ENCODE measurements at places on chromosomes 4 and X.

DNA sequence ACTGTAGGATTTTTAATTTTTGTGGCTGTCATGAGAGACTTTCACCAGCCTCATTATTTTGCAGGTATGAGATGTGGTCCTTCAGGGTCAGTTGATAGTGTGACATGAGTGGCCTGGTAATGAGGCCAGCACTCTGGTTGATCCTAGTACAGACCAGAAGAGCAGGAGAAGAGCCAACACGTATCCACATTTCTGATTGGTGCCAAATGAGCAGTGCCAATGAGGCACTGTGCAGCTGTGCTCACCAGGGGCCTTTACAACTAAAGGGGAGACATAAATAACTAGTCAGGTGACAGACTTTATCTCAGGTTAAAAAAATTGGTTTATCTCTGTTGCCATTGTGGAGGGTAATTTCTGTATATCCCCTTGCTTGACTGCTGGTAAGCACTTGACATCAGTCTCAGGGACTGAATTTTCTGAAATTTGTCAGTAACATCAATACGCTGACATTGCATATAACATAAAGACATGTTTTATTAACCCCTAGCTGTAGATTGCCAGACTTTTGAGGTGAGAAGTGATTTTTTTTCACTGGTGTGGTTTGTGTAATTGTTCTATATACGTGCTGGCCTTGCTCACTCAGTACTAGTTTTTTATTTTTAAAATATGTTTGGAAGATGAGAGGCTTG is 101.2 kb downstream of the AFF1 start:
- no peak for DNase-seq

DNA sequence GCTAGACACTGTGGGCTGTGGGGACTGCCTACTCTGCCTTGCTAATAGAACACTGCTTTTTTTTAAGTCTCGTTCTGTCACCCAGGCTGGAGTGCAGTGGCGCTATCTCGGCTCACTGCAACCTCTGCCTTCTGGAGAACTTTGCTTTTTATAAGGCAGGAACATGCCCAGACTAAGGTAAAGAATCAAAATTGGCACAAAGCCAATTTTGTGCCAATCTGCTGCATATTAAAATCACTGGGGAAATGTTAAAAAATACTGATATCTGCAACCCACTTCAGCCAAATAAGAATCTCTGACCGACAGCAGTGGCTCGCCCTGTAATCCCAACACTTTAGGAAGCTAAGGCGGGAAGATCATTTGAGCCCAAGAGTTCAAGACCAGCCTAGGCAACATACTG is 36.5 kb upstream of the CEP135 start:
- no peak for DNase-seq

- no peak for DNase-seq
Observed at GRCh38 chr4:113872426-113873260, 106.8 kb downstream of the ARSJ start.

DNA sequence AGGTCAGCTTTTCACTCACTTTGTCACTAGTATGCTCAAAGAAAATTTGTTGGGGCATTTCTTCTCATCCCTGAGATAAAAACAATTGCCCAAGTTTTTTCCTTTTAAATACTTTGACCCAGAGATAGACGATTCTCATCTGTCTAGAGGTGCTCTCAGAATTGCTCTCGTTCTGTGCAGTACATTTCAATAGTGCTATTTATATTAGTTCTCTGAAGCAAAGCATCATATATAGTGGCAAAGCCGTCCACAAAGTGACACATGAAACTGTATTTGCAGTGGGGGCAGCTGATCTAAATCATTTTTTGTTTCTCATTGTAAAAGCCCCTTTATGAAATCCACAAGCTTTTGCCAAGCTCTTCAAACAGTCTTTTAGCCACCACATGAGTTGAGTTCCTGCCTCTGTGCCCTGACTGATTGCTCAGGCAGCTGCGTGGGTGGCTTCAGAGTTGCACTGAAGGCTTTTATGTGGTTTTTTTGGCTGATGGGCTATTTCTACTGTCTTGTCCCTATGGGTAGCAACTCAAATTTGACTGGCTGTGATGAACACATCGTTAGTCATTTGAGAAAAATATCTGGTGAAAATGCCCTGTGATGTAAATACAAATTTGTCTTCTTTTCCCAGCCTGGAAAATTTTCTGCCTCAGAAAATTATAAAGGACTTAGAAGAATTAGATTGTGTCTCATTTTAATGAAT is 119.1 kb upstream of the OTUD4 start:
- no peak for DNase-seq

- peak; percentile 91 for DNase-seq
Observed at GRCh38 chrX:133923548-133923947, 61.8 kb downstream of the GPC3 start.

DNA sequence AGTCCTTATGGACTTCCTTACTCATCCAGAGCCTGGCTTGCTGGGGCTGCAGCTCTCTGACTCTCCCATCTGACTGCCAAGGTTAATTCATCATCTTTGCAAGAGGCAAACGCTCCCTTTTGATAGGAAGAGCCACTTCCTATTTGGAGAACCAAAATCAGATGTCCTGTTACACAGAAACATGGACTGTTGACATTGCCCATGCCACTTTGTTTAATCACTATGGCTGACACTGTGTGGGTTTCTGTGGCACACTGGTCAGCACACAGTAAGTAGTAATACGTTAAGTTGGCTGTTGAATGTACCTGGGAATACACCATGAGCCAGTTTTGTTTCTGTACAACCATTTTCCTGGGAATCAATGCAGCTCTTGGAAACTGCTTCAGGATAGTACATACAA is 45.1 kb upstream of the TMEM33 start:
- no peak for DNase-seq
